Panc1 (cell line): ENCODE measurements at places on chromosomes 16 and 17. TPM values are rescaled to one million over a fixed set of nuclear protein-coding genes. Genes with fewer than 3 reads are reported as not detected.
A peak's percentile ranks its signal among the peaks of the same experiment; 100 is the strongest.

- DNase-seq = no peak
Observed at GRCh38 chr17:9488556-9488955, 87.1 kb downstream of the STX8 start.

GRCh38 chr16:26733710-26734109 is 333.0 kb upstream of the C16orf82 start:
- no peak for DNase-seq

Gene TSR3
- 89.7 TPM for total RNA-seq

GRCh38 chr17:79047923-79048825 is 24.2 kb downstream of the C1QTNF1 start:
- DNase-seq = no peak

- DNase-seq = no peak
Observed at GRCh38 chr16:55351936-55352335, 27.9 kb downstream of the IRX6 start.

DNA sequence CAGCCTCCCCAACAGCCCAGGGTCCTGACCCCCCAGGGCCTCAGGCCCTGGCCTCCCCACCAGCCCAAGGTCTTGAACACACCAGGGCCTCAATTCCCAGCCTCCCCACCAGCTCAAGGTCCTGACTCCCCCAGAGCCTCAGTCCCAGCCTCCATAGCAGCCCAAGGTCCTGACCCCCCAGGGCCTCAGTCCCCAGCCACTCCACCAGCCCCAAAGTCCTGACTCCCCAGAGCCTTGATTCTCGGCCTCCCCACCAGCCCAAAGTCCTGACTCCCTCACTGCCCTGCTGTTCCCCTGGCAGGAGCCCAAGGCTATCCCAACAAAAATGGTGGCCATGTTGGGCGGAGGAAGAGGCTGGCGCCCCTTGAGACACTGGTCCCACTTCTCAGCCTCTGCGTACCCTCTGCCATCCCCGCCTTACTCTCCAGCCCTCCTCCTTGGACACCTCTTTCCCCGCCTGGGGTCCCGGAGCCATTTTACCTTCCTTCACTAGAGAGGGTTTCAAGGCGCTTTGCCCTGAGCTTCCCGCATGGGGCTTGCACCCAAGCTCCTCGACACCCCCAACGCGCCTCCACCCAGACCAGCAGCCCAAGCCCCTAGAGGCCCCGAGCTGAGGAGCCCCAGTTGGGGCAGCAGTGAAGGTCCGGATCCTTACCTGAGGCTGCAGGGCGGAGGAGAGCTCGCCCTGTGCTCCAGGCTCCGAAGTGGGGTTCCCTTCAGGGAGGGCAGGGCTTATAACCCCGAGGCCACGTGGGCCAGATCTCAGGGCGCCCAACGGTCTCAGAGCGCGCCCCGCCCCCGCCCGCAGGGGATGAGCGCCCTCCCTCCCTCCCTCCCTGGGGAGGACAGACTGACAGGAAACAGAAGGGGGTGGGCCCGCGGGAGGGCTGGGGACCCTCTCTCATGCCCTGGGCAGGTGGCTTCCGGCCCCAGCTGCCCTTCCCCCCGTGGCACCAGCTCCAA is 3.5 kb upstream of the TSPOAP1 start:
- DNase-seq = no peak

Gene SDR42E2
- 0.05 TPM for total RNA-seq

GRCh38 chr16:30927789-30928378 is 4.5 kb downstream of the FBXL19 start:
- DNase-seq = no peak

DNA sequence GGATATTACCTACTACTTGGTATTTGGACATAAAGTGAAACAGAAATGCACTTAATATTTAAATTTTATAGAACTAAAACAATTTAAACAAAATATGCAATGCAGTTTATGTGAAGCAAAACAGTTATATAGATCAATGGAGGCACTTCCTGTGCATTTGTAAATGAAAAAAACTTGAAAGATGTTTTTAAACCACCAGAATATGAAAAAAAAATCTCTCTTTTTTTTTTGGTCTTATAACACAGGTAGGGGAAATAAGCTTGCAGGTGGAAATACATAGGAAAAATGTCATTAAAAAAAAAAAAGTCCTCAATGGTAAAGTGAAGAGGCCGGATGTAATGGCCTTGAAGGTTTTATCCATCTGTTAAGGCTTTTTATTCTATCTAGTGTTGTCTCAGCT is 180.3 kb upstream of the AXIN2 start:
- no peak for DNase-seq

- no peak for DNase-seq
Observed at GRCh38 chr17:27460196-27460725, 4.0 kb downstream of the KSR1 start.

- no peak for DNase-seq
Observed at GRCh38 chr16:85149776-85150175, 37.5 kb upstream of the CIBAR2 start.

GRCh38 chr16:68732042-68732680 is 4.9 kb upstream of the CDH1 start:
- no peak for DNase-seq

DNA sequence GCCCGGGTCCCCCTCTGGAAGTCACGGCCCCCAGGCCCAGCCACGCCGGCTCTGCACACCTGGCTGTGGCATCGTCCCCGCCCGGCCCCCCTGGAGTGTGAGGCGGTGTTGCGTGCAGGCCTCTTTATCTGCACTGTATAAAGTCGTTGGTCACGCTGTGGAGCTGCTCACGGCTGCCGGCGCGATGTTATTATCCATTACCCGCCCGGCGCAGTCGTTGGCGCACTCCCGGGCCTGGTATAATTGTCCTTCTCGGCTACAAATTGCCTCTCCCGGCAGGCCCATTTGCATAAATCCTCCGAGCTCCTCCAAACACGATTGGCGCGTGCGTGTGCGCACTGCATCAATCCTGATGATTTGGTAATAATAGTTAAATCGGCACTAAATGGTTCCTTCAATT is 57.8 kb downstream of the BAHCC1 start:
- no peak for DNase-seq

Gene PTRH2
- 40.2 TPM for total RNA-seq

DNA sequence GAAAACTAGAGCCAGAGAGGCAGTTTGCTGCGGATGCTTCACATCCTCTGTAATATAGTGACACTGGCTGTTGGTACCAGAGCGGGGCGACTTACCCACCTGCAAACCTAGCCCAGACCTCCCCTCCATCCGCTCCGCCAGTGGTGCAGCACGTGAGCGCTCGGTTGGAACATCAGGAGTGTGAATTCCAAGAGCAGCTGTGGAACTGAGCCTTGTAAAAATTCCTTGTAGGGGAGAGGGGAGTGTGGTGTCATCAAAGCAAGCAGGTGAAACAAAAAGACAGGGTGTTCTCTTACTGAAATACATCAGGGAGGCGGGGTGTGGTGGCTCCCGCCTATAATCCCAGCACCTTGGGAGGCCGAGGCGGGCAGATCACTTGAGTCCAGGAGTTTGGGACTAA is 51.3 kb downstream of the CCDC42 start:
- no peak for DNase-seq

Gene BICDL2
- total RNA-seq = 0.21 TPM

- no peak for DNase-seq
Observed at GRCh38 chr17:17328251-17328650, 25.1 kb downstream of the NT5M start.

GRCh38 chr17:48600244-48601098 is 4.3 kb downstream of the HOXB6 start:
- DNase-seq = no peak

GRCh38 chr17:2181206-2181896 is 122.2 kb downstream of the SMG6 start:
- no peak for DNase-seq

DNA sequence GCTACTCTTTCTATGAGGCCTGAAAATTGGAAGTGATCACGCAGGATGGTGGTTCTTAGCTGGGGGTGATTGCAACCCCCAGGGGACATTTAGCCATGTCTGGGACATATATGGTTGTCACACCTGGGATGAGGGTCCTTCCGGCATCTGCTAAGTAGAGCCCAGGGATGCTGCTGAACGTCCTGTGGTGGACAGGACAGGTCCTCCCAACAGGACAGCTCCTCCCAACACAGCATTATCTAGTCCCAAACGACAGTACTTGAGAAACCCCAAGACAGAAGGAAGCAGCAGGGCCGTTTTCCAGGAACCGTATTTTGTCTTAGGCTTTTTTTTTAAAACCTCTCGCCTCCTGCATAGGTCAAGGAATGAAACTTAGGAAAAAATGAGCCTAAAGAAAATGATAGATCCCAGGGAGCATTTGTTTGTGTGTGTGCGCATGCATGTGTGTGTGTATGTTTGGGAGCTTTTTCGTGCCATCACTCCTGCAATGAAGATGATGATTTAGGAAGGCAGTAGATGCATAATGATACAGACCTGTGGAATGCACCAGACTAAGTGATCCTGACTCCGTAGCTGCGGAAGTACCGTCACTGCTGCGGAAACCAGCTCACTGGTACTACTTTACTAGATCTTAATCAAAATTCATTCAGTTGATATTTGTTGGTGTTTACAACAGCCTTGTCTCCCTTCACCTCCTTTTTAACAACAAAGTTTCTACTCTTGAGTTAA is 118.2 kb downstream of the SNX29 start:
- DNase-seq = no peak

- DNase-seq = no peak
Observed at GRCh38 chr16:56847173-56847910, 17.7 kb upstream of the SLC12A3 start.

DNA sequence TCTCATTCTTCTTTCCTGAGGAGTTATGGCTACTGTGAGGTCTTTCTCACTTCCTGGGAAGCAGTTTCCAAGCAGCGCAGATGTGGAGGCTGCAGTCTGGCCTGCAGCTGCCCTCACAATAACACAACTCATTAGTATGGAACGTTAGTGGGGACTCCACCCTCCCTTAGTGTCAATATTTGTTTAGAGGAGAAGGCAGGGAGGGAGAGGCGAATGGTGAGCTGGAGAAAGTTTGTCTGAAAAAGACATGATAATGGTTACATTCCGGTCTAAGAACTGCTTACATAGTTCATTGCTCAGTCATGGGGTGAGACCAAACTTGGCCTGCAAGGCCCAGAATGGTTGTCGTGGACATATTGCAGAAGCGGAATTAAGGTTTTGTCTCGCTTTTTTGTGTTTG is 170.2 kb downstream of the HS3ST3B1 start:
- DNase-seq = peak; percentile 30

- DNase-seq = no peak
Observed at GRCh38 chr16:85836706-85837582, 37.4 kb downstream of the COX4I1 start.

GRCh38 chr16:61611847-61612491 is 424.3 kb downstream of the CDH8 start:
- DNase-seq = no peak

GRCh38 chr17:64617125-64617780 is 44.9 kb downstream of the SMURF2 start:
- DNase-seq = no peak

Gene HERPUD1
- 45.2 TPM for total RNA-seq

DNA sequence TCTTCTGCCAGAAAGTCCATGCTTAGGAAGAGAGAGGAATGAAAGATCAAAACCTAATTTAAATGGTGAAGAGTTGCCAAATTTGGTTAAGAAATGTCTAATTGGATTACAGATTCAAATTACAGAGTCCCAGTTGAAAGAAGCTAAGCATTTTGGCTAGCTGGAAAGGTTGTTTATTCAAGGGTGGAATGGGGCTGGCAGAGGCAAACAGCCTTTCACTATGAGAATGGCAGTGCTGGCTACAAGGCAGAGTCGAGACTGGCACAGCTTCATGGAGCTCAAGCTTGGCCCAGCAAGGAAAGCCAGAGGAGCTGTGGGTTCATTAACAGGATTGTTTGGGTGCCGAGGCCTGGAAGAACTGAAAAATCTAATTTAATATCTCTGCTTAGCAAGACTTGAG is 13.6 kb downstream of the MAP3K3 start:
- no peak for DNase-seq

DNA sequence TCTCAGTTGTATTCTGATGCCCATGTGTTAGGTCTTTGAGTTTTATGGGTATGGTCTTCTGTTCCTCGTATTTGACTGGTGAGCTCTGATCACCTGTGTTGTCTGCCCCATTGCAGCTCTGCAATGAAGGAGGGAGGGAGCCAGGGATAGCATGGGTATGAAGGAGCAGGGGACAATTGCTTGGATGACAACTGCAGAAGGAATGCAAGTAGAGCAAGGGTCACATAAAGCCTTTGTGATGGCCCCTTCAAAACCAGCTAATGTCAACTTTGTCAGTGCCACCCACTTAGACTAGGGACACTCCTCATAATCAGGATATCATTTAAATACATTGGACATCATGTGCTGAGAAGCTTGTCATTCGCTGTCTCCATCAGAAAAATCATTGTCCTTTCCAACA is 152.7 kb upstream of the MAF start:
- DNase-seq = no peak

- no peak for DNase-seq
Observed at GRCh38 chr17:76878568-76878967, 10.4 kb downstream of the MGAT5B start.

Gene ASPA
- total RNA-seq = not detected

DNA sequence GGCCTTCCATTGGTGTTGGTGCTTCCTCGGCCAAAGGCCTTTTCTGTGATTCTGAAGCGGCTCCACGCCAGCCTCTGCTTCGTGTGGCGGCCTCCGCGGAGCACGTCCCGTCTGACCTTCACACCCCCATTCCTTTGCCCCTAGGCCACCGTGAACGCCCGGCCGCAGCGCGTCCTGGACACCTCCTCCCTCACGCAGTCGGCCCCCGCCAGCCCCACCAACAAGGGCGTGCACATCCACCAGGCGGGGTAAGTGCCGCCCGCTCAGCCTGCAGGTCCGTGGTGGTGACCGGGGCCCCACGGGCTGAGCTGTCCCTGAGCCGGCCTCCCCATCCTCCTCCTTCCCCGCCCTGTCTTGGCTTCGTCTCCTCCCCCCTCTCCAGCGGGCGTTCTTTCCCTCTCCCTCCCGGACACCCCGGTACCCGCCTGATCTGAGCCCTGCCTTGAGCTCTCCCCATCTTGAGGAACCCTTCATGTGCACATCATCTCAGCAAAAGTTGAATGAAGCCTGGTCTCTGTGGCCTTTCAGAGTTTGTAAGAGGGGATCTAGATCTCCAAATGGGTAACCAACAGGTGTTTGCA is 69.0 kb upstream of the CHMP6 start:
- DNase-seq = no peak

DNA sequence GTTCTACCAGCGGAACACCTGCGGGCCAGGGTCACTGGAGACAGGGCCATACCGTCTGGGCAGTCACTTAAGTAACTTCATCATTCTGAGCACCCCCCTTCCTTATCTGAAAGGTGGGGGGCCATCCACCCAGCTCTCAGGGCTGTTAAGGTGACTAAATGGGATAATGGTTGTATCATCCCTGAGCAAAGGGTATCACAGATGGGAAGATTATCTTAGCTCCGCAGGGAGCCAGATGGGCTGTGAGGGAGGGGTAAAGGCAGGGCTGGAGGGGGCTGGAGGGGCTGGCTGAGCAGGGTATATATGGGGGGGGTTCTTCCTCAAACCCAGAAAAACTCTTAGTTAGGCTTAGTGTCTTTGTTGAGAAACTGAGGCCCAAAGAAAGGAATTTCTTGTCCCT is 2.9 kb upstream of the CACNA1G start:
- no peak for DNase-seq

DNA sequence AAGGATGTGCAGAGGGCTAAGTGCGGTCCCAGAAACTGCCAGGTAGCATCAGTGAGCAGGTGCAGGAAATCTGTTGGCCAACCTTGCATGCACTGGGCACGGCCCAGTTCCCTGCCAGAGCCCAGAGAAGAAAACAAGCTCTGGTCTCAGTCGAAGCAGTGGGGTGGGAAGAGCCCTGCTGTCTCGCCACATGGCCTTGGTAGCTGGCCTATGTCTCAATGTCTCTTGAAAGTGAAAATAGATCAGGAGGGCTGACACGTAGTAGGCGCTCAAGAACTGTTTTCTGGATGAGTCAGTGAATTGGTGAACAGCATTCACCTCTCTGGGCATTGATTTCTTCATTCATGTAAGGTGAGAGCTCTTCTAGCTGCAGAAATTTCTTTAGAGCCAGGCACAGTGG is 90.4 kb downstream of the MARF1 start:
- DNase-seq = no peak
